Right renal pelvis (tissue), 4 donors: ENCODE measurements at places on chromosomes 6 and 20.

DNA sequence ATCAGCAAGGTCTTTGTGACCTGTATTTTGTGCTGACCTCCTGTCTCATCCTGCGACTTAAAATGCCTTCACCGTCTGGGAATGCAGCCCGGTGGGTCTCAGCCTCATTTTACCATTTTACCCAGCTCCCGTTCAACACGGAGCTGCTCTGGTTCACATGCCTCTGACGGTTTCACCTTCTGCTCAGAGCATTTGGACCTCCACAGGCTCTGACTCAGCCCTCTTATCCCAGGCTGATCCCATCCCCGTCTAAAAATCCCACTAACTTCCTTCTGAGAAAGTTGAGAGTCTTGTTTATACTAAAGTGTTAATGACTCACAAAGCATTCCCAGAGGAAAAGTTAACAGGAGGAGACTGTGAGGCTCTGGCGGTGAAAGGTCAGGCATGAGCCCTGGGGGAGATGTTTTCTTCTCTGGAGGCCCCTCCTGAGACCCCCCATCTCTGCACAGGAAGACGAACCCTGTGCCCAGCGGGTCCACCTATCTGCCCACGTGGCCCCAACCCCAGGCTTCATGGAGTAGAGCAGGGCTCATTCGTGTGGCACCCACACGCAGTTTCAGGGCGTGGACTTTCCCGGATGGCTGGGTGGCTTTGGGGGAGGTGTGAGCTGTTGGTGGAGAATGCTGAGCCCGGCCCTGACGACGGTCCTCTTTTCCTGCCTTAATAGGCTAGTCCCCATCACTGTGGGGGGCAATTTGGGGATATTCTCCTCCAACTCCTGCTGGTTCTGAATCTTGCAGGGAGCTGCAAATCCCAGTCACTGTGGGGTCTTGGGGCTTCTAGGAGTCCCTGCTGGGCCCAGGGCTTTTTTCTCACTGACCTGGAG, 3.3 kb upstream of the BIRC7 start:
- no peak for DNase-seq

DNA sequence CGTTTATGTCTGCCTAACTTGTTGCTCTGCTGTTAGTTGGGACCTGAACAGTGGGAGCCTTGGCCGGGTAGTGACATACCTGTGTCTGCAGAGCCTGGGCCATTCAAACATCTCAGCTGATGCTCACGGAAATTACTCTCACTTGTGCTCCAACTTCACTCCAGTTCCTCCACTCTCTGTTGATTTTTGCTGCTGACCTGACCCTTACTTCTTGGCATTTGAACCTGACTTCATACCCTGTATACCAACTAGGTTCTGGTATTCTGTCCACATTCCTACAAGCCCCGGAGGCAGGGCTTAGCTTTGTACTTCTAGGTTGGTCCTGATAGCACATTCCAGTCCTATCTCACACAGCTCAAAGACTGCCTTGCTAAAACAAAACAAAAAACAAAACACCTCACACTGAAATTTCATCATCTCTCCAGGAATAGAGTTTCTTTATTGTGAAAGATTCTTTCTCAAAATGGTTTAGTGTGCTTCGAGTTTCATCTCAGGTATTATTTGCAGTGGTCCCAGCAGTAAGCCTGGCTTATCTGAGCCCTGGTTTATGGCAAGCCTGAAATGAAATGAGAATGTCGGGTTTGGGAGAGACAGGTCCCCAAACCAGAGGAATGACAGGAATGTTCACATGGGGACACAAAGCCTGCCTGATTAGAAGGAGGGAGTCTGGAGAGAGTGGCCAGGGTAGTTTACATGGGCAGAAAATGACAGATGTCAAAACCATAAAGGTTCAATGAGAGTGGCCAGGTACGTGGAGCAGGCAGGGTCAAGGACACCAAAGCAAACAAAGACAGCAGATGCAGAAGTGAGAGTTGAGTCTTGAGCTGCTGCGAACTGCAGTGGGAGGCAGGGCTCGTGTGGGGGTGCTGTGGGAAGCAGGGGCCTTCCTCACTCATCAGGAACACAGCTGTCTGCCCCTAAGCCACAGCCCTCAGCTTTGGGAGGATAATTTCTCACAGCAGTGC, 174.2 kb upstream of the HDAC2 start:
- DNase-seq = no peak

- DNase-seq = no peak
Observed at GRCh38 chr6:70221715-70222438, 81.0 kb downstream of the COL9A1 start.

GRCh38 chr6:21414065-21414464, 179.5 kb upstream of the SOX4 start:
- no peak for DNase-seq

GRCh38 chr6:31529329-31530150, 778 bp downstream of the MCCD1 start:
- no peak for DNase-seq

DNA sequence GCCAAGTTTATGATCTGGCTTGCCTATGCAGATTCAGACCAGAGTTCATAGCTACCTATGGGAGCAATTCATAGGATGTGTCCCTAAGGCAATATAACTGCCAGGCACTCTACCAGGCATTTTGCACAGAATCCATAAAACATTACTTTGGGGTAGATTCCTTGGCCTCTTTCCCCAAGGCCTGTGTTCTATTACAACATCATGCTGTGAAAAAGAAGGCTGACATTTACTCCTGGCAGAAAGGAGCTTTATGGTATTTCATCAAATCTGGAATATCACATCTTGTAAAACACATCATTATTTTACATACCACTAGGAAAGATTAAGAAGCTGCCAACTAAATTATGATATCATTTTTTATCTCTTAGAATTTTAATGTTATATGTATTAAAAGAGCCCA, 287.0 kb upstream of the MARCKS start:
- DNase-seq = no peak

GRCh38 chr6:41713159-41713649, 22.2 kb downstream of the TFEB start:
- DNase-seq = no peak

GRCh38 chr6:118780668-118781067, 113.3 kb upstream of the ASF1A start:
- no peak for DNase-seq
